Activated CD8-positive, alpha-beta memory T cell treated with anti-CD3 and anti-CD28 coated beads for 4 hours (primary cell): ENCODE measurements at places on chromosomes 5 and 9.

DNA sequence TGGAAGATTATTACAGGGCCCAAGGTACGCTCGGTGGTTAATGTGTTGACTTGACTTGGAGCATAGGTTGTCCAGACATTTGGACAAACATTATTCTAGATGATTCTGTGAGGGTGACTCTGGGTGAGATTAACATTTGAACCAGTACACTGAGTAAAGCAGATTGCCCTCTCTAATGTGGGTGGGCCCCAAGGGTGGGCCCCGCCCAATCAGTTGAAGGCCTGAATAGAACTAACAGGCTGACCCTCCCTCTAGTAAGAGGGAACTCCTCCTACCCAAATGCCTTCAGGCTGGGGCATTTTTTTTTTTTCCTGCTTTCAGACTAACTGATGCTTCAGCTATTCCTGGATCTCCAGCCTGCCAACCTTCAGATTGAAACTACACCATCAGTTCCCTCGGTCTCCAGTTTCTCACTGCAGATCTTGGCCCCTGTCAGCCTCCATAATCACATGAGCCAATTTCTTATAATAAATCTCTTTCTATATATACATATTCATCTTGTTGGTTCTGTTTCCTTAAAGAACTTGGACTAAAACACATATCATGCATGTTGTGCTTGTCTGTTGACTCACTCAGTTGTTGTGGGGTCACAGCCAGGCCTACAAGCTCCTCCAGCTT is 338.1 kb upstream of the BRINP1 start:
- DNase-seq: no peak

GRCh38 chr5:8247049-8247899 is 378.3 kb downstream of the MTRR start:
- no peak for DNase-seq

- DNase-seq: no peak
Observed at GRCh38 chr9:16516891-16517290, 353.6 kb downstream of the BNC2 start.

- no peak for DNase-seq
Observed at GRCh38 chr9:68925175-68925574, 88.7 kb downstream of the PRKACG start.

DNA sequence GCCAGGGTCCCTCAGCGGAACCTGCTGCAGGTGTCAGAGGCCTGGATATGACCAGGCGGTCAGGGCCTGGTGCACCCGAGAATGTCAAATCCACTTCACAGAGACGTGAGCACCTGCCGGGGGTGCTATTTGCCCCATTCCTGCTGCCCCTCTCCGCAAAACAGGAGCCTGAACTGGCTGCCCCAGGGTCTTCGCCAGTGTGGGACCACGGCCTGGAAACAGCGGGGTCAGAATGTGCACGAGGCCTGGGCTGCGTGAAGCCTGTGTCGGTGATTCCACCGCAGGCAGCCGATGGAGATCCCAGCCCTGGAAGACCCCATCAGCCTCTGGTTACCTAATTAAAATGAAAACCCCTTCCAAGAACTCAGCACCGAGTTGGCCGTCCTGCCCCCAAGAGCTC is 41.2 kb upstream of the TMEM250 start:
- DNase-seq: no peak

DNA sequence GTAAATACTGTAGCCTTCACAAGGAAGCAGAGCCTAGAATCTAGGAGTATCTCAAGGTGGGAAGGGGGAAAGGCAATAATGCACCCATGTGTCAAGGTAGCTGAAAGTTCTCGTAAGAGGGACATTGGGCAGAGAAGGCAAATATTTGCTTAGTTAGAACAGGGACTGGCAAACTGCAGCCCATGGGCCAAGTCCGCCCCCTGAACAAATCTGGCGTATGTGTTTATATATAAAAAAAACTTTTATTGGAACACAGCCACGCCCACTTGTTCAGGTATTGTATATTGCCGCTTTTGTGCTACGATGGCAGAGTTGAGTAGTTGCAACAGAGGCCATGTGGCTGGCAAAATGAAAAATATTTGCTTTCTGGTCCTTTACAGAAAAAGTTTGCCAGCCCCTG is 16.1 kb downstream of the KCNN2 start:
- no peak for DNase-seq

DNA sequence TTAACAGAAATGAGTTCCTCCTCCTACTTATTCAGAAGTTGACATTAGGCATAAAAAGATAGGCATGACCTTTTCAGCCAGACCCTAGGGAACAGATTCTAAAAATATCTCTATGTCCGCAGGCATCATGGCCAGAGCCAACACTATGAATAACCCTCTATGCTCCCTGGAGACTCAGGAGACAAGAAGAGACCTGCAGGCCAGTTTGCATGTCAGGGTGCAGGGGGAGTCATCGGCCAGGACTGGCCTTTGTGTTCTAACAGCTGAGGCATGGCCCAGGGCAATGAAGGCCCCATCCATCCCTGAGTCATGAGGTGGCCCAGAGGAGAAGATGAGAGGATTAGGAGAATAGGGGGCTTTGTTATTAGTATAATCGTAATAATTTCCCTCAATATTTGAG is 93.8 kb downstream of the TMEM215 start:
- DNase-seq: no peak

- no peak for DNase-seq
Observed at GRCh38 chr5:172659909-172660628, 19.0 kb downstream of the NEURL1B start.

DNA sequence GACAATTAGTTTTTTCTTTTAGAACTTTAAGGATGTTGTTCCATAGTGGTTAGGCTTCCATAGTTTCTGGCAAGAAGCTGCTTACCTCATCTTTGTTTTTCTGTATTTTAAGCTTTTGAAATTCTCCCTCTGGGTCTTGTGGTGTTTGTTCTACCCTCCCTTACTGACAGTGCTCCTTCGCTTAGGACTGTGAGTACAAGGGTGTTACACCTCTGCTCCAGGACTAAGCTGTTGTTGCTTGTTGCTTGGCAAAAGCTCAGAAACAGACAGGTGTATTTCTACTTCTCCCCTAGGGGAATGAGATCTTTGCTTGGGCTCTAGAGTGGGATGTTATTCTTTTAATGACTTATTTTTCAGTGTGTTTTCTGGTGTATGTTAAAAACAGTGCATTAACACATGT is 225.2 kb downstream of the WDR70 start:
- DNase-seq: no peak

GRCh38 chr5:7209658-7210057 is 186.3 kb upstream of the ADCY2 start:
- no peak for DNase-seq

DNA sequence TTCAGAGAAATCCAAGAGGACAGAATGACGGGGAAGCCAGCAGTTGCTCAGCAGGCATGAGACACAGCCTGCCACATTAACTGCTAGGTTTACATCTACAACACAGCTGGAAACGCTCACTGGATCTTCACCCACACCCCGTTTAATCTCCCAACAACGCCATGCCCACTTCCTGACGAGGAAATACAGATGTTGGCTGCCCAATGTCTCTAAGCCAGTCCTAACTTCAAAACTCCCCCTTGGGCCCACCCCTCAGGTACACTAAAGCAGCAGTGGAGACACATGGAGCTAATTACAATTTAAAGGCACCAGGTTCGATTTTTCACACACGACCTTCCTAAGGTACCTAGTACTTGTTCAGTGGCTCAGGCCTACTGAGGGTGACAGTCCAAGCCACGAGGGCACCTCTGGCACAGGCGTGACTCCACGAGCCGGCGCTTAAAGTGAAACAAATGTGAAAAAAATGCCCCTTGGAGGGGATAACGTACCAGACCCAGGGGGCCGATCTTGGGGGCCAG is 904 bp downstream of the RPL12 start:
- no peak for DNase-seq

DNA sequence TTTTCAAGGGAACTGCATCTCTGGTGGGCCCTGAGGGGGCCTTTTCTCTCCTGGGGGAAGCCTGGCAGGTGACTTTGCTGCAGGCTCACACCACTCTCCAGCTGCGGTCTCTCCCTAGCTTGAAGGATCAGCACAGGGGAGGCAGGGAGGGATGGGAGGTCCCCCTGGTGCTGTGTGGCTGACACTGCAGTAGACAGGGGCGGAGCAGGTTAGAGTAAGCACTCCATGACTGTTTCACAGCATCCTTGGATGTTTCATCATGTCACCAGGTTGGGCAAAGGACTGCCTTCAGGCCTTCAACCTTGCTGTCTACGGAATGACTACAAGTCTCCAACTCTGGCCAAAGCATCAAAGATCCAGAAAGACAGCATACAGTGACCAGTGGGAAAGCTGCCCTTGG is 470.7 kb downstream of the CDK5RAP2 start:
- DNase-seq: no peak

DNA sequence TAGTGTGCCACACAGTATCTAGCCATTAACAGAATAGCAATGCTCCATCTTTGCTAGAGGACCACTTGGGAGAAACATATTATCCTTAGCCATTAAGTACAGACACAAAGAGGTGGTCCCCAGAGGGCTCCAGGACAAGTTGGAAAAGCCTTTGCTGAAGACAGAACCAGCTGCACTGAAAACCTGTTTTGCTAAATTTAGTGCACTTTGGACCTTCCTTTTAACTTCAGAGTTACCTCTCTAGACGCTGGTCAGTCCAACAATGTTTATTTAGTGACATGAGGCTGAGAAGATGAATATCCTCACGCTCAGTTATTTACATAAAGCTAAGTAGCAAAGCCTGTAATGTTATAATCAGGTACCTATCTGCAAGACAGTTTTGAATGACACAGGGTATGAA is 265.0 kb upstream of the ZNF608 start:
- no peak for DNase-seq

DNA sequence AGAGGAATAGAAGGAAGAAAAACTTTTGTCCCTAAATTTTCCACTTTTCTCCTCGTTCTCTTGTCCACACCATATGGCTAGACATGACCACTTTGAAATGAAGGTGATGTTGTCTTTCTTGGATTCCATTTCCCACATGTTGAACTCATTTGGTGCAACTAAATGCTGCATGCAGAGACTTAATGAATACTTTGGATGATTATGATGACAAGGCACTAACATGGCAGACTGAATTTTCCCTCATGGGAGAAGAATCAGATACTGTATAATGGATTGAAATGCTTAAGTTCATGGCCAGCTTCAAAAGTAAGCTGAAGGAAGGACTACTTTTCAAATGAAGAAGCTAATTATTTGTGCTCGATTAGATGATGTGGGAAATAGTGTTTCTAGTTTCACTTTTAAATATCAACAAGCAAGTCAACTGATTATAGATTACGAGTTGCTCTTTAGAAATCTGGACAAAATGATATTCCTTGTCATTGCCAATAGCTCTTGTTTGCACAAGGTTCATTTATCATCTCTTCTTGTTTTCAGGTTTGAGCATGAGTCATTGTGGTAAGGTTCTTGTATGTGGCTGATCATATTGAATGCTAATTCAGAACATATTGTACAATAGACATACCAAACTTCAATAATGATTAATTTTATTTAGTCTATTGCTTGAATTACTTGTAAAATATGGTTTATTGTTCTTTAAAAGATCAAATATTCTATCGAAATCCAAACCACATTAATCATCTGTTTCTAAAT is 501.3 kb upstream of the FTMT start:
- DNase-seq: no peak

GRCh38 chr9:81002242-81002641 is 687.1 kb downstream of the TLE1 start:
- no peak for DNase-seq

DNA sequence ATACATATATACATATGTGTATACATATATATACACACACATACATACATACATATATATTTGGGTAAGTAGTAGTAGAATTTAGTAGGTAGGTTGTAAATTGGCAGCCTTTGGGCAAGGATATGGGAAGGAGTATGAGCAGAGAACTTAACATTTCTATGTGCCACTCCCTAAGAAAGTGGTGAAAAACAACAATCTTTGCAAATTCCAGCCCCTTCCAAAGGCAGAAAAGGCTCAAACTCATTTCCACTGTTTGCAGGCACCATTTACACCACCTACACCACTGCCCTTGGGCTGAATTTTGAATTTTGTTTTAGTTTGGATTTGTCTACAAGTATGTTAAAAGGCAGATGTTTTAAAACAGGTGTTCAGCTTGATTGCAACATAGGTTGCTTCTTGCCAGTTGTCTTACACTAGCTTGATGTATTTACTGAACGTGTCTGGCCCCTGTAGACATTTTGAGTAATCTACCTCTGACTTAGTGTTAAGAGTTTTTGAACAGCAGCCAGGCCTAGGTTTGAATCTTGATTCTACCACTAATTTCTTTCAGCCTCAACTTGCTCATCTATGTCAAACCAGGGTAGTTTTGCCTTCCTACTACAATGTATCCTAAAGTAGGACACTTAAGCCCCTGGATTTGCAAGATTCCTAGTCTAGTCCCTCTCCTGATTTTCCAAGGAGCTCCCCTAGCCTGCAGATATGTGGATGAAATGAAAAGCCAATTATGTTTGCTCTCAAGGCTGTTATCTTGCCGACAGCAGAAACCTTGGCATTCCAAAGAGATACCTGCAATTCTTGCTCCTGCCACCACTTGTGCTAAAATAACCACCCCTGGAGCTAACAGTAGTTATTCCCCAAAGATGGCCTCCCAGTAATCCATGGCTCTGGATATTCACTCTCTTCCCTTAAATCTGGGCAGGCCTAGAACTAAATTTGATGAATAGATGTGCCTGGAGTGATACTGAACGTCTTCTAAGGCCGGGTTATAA is 156.2 kb upstream of the SLC44A1 start:
- DNase-seq: no peak

- no peak for DNase-seq
Observed at GRCh38 chr9:112705768-112706427, 12.0 kb downstream of the INIP start.

DNA sequence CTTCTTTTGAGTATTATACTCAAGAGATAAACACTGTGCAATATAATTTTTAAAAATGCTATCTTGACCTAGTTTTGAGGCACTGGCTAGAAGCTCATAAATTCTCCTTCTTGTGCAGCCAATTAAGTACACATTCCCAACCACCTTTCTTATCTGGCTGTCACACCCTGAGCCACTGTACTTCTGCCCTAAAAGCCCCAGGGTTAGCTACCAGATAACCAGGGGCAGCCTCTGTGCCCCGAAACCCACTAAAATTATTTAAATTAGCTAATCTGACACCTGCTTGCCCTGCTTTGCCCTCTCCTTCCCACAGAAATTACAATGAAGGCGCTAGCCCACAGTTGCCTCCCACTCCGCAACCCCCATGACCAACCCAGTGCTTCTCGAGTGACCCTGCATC is 597.3 kb upstream of the TYRP1 start:
- DNase-seq: no peak

DNA sequence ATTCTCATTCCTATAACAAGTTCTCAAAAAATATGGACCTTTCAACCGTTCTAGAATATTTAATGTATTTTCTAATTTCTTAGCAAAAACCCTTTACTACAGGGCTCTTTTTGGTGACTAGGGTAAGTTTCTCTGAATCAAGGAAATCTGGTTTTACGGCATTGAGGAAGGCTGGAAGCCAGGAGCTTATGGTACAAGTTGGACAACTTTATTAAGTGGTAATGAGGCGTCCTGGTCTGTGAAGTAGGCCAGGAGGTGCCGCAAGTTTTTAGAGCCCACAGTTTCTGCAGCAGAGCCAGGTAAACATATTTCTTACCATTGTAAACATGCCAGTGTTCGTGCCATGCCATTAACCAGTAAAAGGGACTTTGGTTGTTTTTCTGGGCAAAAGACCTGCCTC is 14.6 kb upstream of the C1QTNF3 start:
- DNase-seq: no peak
